ENCODE measurements at places on chromosomes 2 and 18. TPM values are rescaled to one million over a fixed set of nuclear protein-coding genes. Genes with fewer than 3 reads are reported as not detected.

GRCh38 chr2:20182241-20182931 is 42.5 kb downstream of the SDC1 start:
- DNase-seq = peak; percentile 95
- peaks cover 22% of the 10 kb centered on the region for H3K4me1 ChIP-seq
- H3K4me3 ChIP-seq = no peak overlapping the region

DNA sequence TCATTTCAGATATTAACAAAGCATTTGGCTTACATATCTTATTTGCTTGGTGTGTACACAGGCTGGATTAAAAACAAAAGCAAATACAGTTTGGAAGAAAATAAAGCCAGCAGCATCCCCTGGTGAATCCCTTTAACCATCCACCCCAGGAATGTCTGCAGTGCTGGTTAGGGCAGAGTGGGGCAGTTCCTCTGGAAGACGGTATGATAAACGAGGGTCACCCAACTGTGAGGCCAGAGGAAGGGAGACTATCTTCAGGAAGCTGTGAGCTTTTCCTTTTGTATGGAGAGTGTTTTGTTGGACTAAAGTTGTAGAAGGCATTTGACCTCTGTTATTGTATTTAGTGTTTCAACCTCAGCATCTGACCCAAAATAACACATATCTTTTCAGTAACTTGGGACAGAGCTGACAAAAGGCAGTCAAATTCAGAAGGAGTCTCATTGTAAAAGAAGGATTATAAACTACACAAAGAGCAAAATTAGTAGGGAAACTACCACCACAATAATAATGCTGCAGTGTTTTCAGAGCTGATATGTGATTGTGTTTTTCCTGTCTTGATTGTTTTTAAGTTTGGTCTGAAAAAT is 159.1 kb downstream of the FMNL2 start:
- H3K4me1 ChIP-seq = peaks cover 26% of the 10 kb centered on the region
- no peaks in the 10 kb centered on the region for H3K27me3 ChIP-seq
- H3K27ac ChIP-seq = no peak overlapping the region

DNA sequence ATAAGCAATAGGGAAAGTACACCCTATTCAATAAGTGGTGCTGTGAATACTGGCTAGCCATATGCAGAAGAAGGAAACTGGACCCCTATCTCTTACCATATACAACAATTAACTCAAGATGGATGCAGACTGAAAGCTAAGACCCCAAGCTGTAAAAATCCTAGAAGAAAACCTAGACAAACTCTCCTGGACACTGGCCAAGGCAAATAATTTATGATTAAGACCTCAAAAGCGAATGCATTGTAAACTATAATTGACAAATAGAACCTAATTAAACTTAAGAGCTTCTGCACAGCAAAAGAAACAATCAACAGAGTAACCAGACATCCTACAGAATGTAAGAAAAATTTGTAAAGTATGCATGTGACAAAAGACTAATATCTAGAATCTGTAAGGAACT is 41.1 kb upstream of the ASXL3 start:
- no peaks in the 10 kb centered on the region for H3K4me1 ChIP-seq
- no peaks in the 10 kb centered on the region for H3K27me3 ChIP-seq
- H3K4me3 ChIP-seq = no peak overlapping the region
- H3K36me3 ChIP-seq = no peaks in the 10 kb centered on the region
- DNase-seq = no peak
- no peak overlapping the region for H3K27ac ChIP-seq

GRCh38 chr2:10559634-10560224 is 111.6 kb upstream of the ODC1 start:
- H3K4me3 ChIP-seq = no peak overlapping the region
- H3K4me1 ChIP-seq = no peaks in the 10 kb centered on the region
- H3K27me3 ChIP-seq = no peaks in the 10 kb centered on the region
- DNase-seq = no peak

DNA sequence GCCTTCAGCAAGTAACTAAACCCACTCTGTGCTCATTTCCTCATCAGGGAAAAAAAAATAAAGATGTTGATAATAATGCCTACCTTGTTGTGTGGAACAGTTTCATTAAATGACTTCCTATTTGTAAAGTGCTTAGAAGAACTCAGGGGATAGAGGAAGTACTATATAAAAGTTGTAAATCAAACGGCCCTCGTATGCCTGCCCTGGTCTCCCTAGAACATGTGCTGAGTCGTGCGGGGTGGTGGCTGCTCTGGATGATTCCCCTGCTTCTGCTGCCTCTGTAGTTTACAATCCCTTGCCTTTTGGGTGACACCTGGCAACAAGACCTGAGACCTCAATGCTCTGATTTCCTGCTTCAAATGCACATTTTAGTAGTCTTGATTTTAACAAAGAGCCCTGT is 170.0 kb downstream of the CERS6 start:
- no peak overlapping the region for H3K4me3 ChIP-seq
- no peaks in the 10 kb centered on the region for H3K27me3 ChIP-seq
- H3K27ac ChIP-seq = no peak overlapping the region
- DNase-seq = no peak
- no peaks in the 10 kb centered on the region for H3K36me3 ChIP-seq

DNA sequence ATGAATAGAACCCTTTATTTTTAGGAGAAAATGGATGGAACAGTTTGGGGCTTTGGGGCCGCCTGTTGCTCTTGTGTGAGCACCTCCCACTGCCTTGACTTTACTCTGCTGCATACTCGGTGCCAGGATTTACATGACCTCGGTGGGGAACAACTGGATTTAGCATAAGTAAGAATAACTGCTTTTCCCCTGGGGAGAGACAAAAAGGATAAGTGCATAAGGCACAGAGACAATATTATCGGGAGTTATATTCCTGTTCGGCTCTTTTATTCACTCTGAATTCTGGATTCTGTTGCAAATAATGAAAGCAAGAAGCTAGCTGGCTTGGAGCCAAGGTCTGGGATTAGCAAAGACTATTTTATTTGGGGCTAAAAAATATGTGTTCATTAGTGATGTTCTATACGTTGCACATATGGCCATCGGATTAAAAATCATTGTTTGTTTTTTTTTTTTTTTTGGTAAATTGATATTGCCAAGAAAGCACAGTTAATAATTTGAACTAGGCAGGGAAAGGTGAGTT is 69.8 kb downstream of the CYBRD1 start:
- H3K4me1 ChIP-seq = no peaks in the 10 kb centered on the region
- H3K27me3 ChIP-seq = no peaks in the 10 kb centered on the region
- H3K27ac ChIP-seq = no peak overlapping the region
- DNase-seq = no peak

- DNase-seq = no peak
- H3K4me1 ChIP-seq = no peaks in the 10 kb centered on the region
- H3K4me3 ChIP-seq = no peak overlapping the region
- H3K27me3 ChIP-seq = no peaks in the 10 kb centered on the region
- H3K27ac ChIP-seq = no peak overlapping the region
- no peaks in the 10 kb centered on the region for H3K36me3 ChIP-seq
Measured at GRCh38 chr18:27871726-27872125, 305.2 kb downstream of the CDH2 start.

GRCh38 chr2:97617911-97618310 is 28.0 kb upstream of the COX5B start:
- H3K4me1 ChIP-seq = no peaks in the 10 kb centered on the region
- no peak overlapping the region for H3K27ac ChIP-seq
- no peak for DNase-seq

DNA sequence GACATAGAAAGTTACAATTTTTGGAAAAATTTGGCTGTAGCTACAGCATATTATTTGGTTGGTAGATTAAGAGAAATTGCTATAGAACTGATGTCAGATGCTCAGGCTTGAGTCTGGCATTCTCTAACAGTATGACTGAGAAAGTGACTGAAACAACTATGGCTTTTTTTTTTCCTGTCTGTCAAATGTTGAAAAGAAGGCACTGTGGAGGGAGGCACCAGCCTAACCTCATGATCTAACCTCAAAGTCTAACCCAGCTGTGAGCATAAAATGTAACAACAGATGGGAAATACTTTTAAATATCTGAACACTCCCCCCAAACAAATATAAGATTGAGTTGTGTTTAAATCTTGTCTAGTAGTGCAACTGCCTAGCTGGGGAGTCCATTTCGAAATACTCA is 629.1 kb downstream of the LRP1B start:
- no peak overlapping the region for H3K4me3 ChIP-seq
- no peaks in the 10 kb centered on the region for H3K27me3 ChIP-seq
- H3K27ac ChIP-seq = no peak overlapping the region
- no peaks in the 10 kb centered on the region for H3K36me3 ChIP-seq
- H3K4me1 ChIP-seq = no peaks in the 10 kb centered on the region
- DNase-seq = no peak

DNA sequence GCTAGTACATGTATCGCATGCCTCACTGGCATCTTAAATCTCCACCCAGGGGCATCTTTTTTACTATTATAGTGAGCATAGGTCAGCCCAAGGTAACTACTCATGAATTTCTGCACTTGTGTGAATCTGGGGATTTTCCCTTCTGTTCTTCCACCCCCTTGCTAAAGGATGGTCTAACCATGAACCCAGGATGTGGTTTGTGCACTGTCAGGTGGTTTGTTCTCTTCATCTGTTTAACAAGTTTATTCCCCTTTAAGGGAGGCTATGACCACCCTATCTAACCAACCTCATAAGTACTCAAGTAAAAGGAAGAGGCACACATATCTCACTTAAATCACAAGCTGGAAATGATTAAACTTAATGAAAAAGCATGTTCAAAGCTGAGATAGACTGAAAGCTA is 243.0 kb downstream of the RPRM start:
- H3K27ac ChIP-seq = no peak overlapping the region
- no peaks in the 10 kb centered on the region for H3K27me3 ChIP-seq
- no peaks in the 10 kb centered on the region for H3K36me3 ChIP-seq
- H3K4me1 ChIP-seq = no peaks in the 10 kb centered on the region

GRCh38 chr2:238855891-238856580 is 8.2 kb downstream of the TWIST2 start:
- no peaks in the 10 kb centered on the region for H3K4me1 ChIP-seq
- no peaks in the 10 kb centered on the region for H3K27me3 ChIP-seq
- no peak for DNase-seq
- no peak overlapping the region for H3K4me3 ChIP-seq
- H3K36me3 ChIP-seq = no peaks in the 10 kb centered on the region

DNA sequence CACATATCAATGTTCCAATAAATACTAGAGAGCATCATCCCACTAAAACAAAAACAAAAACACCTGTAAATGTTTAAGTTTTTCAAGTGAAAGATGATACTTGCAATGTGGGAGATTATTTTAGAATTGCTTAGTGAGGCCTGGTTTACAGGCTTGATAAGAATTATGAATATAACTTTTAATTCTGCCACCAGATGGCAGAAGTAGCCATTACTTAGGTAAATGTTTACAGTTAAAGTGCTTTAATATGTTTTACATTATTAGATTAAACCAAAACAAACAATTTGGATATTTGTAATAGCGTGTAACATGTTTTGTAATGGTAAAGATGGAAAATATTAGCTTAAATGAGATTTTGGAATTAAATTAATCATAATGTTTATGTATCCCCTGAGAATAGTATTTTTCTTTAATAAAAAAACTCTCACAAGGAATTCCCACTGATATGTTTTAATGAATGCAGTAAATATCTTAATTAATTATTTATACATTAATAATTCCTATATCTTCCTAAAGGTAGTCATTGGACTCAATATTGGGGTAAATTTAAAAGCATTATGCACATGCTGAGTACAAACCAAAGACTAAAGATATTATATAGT is 522.0 kb downstream of the SPAG16 start:
- no peaks in the 10 kb centered on the region for H3K36me3 ChIP-seq
- no peak overlapping the region for H3K4me3 ChIP-seq
- H3K27me3 ChIP-seq = no peaks in the 10 kb centered on the region
- no peaks in the 10 kb centered on the region for H3K4me1 ChIP-seq
- no peak overlapping the region for H3K27ac ChIP-seq
- DNase-seq = no peak

DNA sequence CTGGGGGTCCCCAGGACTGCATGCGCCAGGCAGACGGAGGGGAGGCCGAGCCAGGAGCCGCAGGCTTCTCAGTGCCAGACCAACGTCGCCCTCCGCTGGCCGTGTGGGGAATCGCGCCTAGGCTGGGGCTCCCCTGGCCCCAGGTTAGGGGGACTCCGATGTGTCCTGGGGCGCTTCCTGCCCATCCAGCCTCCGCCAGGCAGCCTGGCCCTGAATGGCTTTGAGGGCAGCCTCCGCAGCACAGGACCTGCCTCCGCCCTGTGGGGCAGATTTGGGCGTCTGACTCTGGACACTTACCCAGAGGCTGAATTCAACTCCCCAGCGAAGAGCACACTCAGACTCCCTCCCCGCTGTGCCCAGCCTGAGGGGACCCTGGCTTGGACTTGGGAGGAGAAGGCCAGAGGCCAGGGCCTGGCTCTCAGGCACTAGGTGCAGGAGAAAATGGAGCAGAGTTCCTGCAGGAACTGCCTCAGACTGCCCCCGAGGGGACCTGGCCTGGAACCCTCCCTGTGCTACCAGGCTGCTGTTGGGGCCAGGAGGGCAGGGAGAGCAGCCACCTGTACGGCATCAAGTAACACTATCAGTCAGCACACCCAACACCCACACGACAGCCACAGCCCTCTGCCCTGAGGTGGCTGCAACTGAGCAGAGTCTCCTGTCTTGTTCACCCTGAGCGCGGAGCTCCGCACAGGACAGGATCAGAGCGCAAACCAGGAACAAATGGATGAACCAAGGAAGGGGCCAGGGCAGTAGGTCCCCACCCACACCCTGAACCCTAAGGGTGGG is 597 bp upstream of the TEKT4 start:
- no peak for DNase-seq
- no peaks in the 10 kb centered on the region for H3K27me3 ChIP-seq
- H3K4me1 ChIP-seq = peaks cover 8% of the 10 kb centered on the region
- no peak overlapping the region for H3K4me3 ChIP-seq
- no peaks in the 10 kb centered on the region for H3K36me3 ChIP-seq
- H3K27ac ChIP-seq = no peak overlapping the region

DNA sequence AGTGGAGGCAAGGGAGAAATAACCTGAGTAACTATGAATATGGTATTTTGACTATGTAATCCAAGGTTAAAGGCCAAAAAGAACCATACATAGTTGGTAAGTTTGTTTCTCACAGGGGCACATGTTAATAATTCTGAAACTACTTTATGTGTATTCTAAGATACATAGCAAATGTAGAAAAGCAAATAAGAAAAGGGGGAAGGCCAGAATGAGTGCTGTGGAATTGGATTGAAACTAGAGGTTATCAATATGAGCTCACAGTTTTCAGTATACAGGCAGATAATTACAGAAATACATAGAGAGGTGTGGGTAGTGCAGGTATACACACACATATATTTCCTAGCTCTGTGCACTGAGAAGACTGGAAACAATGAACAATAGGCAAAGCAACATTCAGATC is 13.7 kb downstream of the INO80C start:
- no peak overlapping the region for H3K4me3 ChIP-seq
- no peaks in the 10 kb centered on the region for H3K36me3 ChIP-seq
- H3K27ac ChIP-seq = no peak overlapping the region
- no peaks in the 10 kb centered on the region for H3K4me1 ChIP-seq

- H3K27ac ChIP-seq = peak overlapping the region; percentile 28
- H3K36me3 ChIP-seq = no peaks in the 10 kb centered on the region
- H3K4me1 ChIP-seq = peaks cover 3% of the 10 kb centered on the region
- no peaks in the 10 kb centered on the region for H3K27me3 ChIP-seq
- no peak overlapping the region for H3K4me3 ChIP-seq
Measured at GRCh38 chr2:240369335-240369734, 66.1 kb upstream of the GPC1 start.

- no peak for DNase-seq
- H3K4me3 ChIP-seq = no peak overlapping the region
- H3K4me1 ChIP-seq = peaks cover 7% of the 10 kb centered on the region
Measured at GRCh38 chr2:8332646-8333045, 349.2 kb upstream of the ID2 start.

STPG4 gene
- total RNA-seq = 0.40 TPM

C1QL2 gene
- total RNA-seq = not detected

KCNG3 gene
- 5.2 TPM for total RNA-seq

HTR2B gene
- total RNA-seq = 1.0 TPM
